ENCODE measurements at places on chromosomes 1 and 21.

GRCh38 chr21:23936224-23936623, 1671.1 kb downstream of the MRPL39 start:
- peak; percentile 36 for DNase-seq

- DNase-seq: no peak
Observed at GRCh38 chr1:174217787-174218574, 58.7 kb downstream of the RABGAP1L start.

- DNase-seq: no peak
Observed at GRCh38 chr21:28547766-28548165, 444.9 kb downstream of the LTN1 start.

- DNase-seq: peak; percentile 29
Observed at GRCh38 chr1:202967684-202968281, 726 bp upstream of the CYB5R1 start.

GRCh38 chr1:3249631-3250501, 180.9 kb downstream of the PRDM16 start:
- peak; percentile 59 for DNase-seq

GRCh38 chr1:24696041-24696755, 49.0 kb upstream of the CLIC4 start:
- no peak for DNase-seq

GRCh38 chr1:203026666-203027663, 674 bp downstream of the PPFIA4 start:
- DNase-seq: no peak

DNA sequence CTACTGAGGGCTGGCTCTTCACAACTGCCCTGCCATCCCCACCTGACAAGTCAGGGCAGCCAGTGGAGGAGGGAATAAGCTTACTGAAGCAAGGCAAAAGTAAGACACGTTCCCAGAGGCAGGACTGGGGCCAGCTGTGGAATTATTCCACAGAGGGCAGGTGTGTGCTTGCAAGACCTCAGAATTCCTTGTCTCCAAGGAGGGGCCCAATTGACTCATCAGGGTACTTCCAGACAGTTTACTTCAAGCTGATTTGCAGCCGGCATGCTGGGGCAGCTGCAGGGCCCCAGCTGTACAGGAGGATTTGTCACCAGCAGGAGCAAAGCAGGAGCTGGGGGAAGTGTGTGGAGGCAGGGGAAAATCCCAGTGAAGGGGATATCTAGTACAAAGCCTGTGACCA, 167.5 kb upstream of the CAMK1G start:
- peak; percentile 79 for DNase-seq

DNA sequence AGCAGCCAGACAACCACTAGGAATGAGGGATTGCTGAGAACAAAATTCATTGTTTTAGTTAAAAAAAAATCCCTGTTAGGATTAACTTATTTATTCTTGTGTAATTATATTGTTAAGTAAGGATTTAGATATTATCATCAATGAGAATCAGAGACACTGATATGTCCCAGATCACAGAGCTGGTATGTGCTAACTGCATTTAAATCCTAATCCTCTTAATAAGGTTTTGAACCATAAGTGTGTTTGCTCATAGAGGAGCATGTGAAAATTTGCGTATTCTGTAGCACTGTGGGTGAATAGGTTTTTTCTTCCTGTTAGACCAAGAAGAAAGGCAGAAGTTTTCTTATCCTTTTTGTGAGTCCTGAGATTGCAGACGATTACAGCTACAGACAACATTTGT, 147.1 kb downstream of the HHAT start:
- DNase-seq: no peak

- peak; percentile 88 for DNase-seq
Observed at GRCh38 chr21:39869141-39869818, 2.0 kb downstream of the PCP4 start.

DNA sequence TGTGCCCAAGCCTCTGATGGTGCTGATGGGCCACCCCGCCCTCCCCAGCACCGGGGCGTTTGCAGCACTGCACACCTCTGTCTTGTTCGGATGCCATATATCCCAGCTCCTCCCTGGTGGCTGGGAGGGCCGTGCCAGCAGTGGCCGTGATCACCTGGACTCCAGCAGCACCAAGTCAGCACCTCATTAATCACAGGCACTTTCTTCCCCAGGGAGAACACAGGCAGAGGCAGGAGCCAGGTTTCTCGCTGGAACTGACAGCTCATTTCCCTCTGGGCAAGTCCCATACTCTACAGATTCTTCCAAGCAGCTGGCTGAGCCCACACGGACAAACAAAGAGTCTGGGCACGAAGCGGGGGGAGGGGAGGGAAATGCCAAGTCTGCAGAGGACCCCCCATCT, 141.7 kb upstream of the EDN2 start:
- peak; percentile 17 for DNase-seq

GRCh38 chr1:65177457-65177856, 29.5 kb downstream of the AK4 start:
- DNase-seq: no peak

DNA sequence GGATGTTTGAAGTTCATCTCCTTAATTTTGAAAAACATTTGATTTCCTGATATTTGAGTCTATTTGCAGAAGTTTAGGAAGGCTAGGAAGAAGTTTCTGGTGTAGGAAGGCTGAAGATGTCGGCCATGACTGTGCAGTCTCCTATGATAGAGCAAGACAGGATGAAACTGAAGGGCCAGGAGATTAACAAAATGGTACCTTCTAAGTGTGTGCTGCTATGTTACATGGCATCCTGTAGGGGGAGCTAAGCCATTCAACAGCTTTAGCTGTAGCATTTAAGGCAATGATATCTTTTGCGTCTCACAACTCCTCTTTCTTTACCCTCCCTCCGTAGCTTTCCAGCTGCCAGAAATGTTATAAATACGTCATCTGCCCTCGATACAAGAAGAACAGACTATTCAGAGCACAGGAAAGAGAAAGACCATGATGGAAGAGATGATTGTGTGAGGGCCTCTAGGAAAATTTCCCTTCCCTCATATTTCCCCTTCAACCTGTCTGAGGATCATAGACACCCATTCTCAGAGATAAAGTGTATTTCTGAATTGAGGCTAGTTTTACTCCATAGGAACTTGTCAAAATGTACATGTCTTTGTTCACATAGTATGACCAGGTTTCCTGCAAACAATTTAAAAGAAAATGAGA, 61.1 kb downstream of the XCL1 start:
- peak; percentile 12 for DNase-seq

DNA sequence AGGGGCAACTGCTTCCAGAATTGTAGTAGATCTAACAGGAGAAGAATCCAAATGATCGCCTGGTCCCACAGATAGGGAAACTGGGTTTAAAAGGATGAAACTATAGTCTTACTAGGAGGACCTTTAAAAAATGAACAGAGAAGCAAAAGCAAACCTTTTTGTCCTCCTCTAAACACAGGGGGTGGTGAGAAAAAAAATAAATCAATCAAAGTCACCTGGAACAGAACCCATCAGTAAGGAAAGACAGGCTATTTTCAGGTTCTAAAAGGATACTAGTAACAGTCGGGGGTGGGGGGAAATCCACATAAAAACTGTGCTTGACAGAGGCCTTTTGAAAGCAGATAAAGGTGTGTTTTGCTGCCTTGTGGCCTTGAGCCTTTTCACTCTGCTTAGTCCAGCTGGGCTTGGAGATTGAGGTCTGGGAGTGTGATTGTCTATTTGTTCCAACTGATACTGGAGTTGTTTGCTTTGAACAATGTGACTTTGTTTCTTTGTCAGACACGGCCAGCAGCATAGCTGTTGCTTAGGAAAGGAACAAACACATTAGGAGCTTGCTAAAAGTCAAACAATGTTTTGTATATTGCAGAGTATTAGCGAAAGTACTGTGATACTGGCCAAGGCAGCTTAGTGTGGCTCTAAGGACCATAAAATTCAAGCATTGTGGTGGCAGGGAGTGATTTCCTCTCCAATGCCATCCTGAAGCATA, 141.1 kb upstream of the IRF2BP2 start:
- no peak for DNase-seq

- DNase-seq: no peak
Observed at GRCh38 chr1:43381612-43382011, 8.0 kb downstream of the MED8 start.

- DNase-seq: peak; percentile 64
Observed at GRCh38 chr1:116498789-116499628, 71.8 kb downstream of the CD58 start.

- no peak for DNase-seq
Observed at GRCh38 chr1:27559466-27560030, 44.4 kb downstream of the AHDC1 start.

- no peak for DNase-seq
Observed at GRCh38 chr1:187924252-187924651, 1095.5 kb downstream of the PLA2G4A start.

DNA sequence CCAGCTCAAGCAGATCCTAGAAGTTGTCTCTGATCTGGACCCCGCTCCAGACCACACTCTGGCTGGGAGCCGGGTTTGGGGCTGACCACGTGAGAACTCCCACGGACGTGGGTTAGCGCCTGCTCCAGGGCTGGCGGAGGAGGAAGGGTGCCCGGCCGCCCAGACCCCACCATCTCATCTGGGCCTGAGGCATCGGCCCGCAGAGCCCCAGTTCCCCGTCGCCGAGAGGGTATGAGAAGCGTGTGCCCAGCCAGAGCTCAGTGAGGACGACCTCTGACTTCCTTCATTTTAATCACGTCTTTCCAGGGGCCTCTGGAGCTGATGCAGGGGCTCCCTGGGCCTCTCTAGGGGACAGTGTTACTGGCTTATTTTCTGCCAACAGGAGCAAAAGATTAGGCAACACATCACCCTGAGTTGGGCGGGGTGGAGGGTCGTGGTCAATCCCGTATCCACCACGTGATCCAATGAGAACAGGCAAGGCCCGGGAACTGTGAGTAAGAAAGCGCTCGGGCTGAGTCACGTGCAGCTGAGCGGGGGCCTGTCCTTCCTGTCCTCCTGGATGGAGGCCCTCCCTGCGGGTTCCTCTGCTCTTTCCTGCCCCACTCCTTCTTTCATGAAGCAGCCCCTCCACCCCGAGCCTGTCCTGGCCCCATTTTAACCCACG, 81.1 kb downstream of the SIK1 start:
- no peak for DNase-seq

- DNase-seq: peak; percentile 72
Observed at GRCh38 chr1:7642781-7643529, 128.1 kb upstream of the VAMP3 start.

DNA sequence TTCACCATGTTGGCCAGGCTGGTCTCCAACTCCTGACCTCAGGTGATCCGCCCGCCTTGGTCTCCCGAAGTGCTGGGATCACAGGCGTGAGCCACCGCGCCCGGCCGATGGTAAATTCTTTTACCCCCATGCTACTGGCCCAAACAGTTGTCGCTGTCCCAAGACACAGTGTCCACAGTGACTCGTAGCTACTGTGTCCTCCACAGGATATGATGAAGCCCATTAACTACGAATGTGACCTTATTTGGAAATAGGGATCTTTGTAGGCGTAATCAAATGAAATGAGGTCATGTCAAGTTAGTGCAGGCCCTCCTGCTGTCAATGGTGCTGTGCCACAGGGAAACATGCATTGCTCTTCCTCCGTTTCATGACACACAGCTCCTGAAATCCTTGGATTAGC, 8.5 kb downstream of the FNDC10 start:
- no peak for DNase-seq

DNA sequence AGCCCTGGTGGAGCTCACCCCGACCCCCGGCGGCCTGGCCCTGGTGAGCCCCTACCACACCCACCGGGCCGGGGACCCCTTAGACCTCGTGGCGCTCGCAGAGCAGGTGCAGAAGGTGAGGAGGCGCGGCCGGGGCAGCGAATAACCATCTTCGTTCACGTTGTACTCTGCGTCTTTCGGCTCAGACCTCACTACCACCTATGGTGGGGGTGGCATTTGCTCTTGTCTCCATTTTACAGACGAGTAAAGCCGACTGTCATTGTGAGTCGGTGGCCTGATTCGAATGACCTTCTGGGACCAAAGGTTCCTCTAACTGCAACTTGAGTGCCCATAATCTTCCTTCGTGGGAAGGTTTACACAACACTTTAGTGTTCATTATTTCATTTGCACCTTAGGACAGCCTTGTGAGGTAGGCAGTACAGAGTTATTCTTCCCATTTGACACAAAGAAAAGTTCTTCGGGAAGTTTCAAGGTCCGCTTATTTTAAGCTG, 506 bp downstream of the C1orf50 start:
- no peak for DNase-seq

GRCh38 chr1:230682882-230683610, 30.9 kb downstream of the AGT start:
- no peak for DNase-seq

GRCh38 chr1:199150756-199151155, 511.9 kb downstream of the PTPRC start:
- no peak for DNase-seq

DNA sequence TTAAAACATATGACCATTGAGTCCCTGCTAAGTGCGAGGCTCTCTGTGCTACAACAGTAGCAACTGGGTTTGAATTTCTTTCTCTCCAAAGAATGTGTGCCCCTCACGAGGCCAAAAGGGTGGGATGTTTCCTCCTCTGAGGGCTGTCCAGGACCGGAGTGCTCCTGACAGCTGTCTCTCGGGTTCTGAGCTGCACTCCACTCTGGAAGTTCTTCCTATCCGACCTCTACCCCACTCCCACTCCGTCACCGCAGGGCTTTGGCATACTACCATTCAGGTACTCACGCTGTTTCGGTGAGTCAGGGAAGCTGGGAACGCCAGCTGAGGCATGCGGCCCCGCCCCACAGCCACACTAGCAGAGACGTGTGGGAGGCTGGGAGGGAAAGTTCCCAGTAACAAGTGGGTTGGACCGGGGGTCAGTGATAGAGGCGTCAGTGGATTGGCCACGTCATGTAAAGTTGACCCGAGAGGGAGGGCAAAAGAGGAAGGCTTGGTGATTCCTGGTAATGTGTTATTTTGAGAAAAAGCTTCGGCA, 705 bp upstream of the SLC50A1 start:
- peak; percentile 80 for DNase-seq

All from kidney (tissue), 22 donors.